Hepatic stellate cell (primary cell): ENCODE measurements at places on chromosomes 3 and 15.

- no peak for DNase-seq
Measured at GRCh38 chr15:100107606-100108225, 234.1 kb downstream of the ADAMTS17 start.

- no peak for DNase-seq
Measured at GRCh38 chr3:139357899-139358298, 14.1 kb downstream of the MRPS22 start.

GRCh38 chr3:40642812-40643211 is 118.1 kb downstream of the ZNF621 start:
- DNase-seq: no peak

GRCh38 chr3:148004331-148004730 is 595.2 kb downstream of the ZIC1 start:
- DNase-seq: no peak
